ENCODE measurements at places on chromosomes 5 and 9. TPM values are rescaled to one million over a fixed set of nuclear protein-coding genes. Genes with fewer than 3 reads are reported as not detected.

PCDHGB4 gene
- total RNA-seq, result 0.21 TPM

GRCh38 chr9:121277518-121278295 is 9.7 kb downstream of the GSN start:
- DNase-seq, result no peak

DNA sequence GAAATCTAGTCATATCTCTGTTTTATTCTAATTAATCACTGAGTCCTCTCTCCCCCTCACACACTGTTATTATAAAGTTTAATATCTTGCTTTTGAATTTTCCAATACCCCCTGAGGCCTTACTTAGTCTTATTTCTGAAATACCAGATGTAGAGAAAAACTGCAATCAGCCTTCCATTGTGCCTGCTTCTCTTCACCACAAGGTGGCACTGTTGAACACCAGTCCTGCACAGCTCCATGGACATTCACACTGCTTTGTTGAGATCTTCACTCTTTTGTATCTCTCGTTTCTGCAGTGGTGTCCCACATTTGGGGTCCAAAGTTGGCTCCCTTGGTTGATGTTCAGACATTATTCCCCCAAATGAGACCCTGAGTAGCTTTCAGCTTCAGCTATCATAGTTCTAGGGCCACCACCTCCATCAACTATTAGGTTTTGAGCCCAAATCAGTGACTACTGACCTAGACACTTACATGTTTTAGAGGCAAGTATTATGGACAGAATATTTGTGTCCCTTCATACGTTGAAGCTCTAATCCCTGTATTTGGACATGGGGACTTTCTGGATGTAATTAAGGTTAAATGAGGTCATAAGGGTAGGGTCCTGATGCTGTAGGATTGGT is 24.3 kb downstream of the BOD1 start:
- DNase-seq, result no peak

DNA sequence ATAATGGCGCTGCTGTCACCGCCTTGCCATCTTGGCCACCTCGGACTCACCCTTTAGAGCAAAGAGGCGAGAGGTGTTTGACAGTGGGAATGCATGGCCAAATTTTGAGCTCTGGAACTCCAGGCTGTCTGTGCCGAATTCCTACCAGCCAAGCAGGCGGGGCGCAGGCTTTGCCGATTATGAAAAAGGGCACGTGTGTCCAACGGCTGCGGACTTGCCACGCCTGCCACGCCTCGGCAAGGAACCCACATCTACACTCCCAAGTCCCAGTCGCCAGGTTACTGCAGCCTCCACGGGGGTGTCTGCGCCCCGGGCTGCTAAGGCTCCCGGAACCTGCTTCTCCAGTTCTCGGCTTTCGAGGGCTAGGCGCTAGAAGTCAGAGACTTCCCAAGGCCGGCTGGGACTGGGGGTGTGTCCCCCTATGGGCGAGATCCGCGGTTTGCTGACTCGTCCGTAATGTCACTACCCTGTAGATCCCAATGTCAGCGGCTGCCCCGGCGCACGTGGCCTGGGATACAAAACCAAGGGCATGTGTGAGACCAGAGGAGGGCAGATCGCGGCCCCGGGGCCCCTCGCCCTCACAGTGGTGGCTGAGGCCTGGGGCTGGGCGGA is 2.8 kb downstream of the NPR3 start:
- DNase-seq, result no peak

- DNase-seq, result no peak
These were observed 54.7 kb upstream of the UBAC1 start for GRCh38 chr9:136015656-136016571.
